ENCODE measurements at places on chromosomes 12 and 14.

GRCh38 chr12:5012337-5012736, 31.3 kb upstream of the KCNA5 start:
- no peak for DNase-seq

DNA sequence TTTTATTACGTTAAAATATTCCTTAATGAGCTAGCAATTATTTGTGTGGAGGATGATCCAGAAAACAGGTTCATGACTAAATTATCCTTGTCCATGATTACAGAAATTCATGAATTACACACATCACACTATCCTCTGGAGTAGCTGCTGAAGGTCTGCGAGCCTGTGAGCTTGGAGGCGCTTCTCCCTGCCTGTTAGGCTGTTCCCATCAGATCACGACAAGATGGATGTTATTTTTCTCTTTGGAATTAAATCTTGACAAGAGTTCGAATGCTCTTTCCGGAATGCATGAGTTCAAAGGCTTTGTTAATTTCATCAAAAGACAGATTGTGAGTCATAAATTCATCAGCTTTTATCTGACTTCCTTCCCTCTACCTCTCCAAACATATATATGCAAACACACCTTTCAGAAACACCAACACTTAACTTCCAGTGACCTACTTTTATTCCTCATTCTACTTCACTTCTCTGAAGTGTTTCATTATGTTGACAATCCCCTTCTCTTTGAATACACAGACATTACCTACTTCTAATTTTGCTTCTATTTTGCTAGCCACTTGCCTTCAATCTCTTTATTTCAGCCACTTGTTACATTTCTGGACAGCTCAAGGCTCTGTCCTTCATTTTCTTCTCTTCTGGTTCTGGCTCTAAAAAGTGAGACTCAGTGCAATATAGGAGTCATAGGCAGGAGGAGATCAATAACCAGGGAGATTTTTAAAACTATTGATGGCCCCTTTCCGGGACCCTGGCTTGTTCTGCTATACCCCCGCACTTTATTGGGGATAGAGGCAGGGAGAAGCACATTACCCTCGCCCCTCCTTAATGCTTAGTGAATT, 274.6 kb downstream of the BTG1 start:
- DNase-seq = no peak

GRCh38 chr14:50839691-50840090, 8.7 kb upstream of the NIN start:
- no peak for DNase-seq

- DNase-seq = no peak
Measured at GRCh38 chr12:64737539-64737938, 21.7 kb downstream of the GNS start.

DNA sequence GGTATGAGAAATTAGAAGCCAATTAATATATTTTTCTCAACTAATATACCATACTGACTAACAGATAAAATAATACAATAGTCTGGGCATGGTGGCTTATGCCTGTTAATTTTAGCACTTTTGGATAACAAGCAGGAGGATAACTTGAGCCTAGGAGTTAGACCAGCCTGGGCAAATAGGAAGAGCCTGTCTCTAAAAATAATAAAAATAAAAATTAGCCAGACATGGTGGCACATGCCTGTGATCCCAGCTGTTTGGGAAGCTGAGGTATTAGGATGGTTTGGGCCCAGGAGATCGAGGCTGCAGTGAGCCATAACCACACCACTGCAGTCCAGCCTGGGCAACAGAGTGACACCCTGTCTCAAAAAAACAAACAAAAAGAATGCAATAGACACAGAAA, 24.7 kb downstream of the KLHDC2 start:
- no peak for DNase-seq

GRCh38 chr14:71451501-71451900, 480.7 kb upstream of the RGS6 start:
- no peak for DNase-seq

GRCh38 chr14:26282578-26282977, 315.3 kb downstream of the NOVA1 start:
- no peak for DNase-seq

- no peak for DNase-seq
Measured at GRCh38 chr12:120376416-120376815, 7.5 kb upstream of the MSI1 start.

DNA sequence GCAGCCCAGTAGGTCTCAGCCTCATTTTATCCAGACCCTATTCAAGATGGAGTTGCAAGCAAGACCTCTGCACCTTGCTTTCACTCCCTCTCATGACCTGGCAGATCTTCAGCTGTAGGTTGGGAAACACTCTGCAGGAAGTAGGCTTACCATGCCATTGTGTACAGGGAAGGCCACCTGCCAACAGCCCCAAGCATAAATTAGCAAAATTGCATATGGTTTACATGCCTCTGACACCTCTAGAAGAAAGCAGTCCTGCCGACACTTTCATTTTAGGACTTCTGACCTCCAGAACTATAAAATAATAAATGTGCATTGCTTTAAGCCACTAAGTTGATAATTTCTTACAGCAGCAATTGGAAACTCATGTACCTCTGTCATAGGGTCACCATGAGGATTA, 96.9 kb downstream of the SLC15A4 start:
- no peak for DNase-seq

DNA sequence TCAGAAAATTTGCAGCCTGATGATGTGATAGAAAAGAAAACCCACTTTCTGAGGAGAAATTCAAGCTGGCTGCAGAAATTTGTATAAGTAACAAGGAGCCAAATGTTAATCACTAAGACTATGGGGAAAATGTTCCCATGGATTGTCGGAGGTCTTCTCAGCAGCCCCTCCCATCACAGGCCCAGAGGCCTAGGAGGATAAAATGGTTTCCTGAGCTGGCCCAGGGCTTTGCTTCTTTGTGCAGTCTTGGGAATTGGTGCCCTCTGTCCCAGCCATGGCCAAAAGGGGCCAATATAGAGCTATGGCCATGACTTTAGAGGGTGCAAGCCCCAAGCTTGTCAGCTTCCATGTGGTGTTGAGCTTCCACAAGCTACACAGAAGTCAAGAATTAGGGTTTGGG, 335.9 kb downstream of the ATP23 start:
- no peak for DNase-seq

GRCh38 chr12:2336409-2336829, 283.6 kb downstream of the CACNA1C start:
- DNase-seq = no peak

DNA sequence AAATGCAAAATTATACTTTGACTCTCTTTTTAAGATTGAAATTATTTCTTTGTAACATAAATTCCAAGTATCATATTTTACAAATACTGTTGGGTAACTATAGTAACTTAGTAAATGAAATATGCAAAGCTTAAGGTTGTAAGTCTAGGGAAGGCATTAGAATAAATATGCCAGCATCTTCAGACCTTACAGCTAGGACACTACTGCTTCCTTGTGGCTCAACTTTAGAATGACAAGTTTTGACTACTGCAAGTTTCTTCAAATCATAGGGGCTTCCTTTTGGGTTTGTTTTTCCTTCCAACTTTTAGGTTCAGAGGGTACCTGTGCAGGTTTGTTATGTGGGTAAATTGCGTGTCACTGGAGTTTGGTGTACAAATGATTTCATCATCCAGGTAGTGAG, 17.7 kb upstream of the ANP32D start:
- DNase-seq = no peak

- DNase-seq = peak; percentile 19
Measured at GRCh38 chr14:92513966-92514843, 624 bp downstream of the RIN3 start.

DNA sequence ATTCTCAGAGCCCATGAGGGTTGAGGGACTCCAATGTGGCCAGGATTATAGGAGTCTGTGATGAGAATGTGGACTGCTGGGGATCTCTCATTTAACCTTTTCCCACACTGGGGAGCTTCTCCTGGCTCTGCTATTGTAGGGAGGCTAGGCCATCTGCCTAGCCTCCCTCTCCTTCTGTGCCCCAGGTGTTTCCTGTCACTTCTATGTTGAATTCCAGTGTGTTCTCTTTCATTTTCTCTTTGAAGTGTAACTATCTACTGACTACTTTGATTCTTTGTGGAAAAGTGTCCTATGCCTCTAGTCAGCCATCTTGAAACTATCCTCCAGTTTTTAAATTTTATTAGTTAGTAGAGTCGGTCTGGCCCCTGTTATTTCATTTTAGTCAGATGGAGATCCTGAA, 53.4 kb upstream of the ABCD2 start:
- no peak for DNase-seq

- no peak for DNase-seq
Measured at GRCh38 chr14:104103446-104104075, 18.1 kb downstream of the ASPG start.

- no peak for DNase-seq
Measured at GRCh38 chr14:22305607-22306006, 283.4 kb downstream of the DAD1 start.

- no peak for DNase-seq
Measured at GRCh38 chr12:91588874-91589454, 406.3 kb upstream of the DCN start.

DNA sequence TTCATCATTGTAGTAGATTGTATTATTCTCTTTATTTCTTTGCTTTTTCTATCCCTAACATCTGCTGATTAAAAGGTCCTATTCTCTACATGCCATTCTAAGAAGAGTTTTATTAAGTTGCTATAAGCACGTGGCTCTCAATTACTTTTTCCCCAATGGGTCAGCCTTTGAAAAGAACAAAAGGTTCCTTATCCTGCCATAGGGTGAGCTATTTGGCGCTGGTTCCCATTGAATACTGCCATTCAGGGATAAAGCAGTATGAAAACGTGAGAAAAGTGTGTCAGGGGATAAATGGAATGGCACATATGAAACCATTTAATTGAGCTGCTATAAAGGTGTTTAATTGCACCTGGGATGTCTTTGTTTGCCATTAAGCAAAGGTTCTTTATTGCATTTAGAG, 80.9 kb downstream of the SYNE2 start:
- DNase-seq = no peak

DNA sequence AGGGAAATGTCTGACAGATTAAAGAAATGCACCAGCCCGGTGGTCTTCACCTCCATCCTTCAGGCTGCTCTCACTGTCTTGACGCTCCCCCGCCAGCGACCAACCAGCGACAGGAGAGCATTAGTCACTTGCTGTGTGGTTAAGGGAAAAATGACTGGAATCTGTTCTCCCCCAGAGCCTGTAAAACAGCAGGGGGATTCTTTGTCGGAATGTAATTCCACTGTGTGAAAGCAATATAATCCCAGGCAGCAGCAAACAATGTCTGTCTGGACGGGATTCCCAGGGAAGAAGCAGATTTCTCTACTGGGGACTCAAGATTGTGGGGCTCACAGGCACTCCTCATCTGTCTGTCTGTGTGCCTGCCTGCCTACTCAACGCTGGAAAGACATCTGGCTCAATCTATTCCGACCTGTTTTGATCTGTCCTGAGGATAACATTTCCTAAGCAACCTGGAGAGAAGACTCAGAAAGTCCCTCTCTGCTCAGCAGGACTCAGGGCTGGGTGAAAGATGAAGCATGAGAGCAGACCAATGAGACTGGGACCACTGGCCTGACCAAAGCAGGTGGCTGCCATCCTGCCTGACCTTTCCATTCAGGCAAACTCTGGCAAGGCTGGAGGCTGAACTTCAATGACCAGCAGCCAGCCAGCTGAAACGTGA, 54.6 kb downstream of the NUAK1 start:
- DNase-seq = no peak

GRCh38 chr14:55893705-55894104, 224.5 kb upstream of the PELI2 start:
- no peak for DNase-seq

DNA sequence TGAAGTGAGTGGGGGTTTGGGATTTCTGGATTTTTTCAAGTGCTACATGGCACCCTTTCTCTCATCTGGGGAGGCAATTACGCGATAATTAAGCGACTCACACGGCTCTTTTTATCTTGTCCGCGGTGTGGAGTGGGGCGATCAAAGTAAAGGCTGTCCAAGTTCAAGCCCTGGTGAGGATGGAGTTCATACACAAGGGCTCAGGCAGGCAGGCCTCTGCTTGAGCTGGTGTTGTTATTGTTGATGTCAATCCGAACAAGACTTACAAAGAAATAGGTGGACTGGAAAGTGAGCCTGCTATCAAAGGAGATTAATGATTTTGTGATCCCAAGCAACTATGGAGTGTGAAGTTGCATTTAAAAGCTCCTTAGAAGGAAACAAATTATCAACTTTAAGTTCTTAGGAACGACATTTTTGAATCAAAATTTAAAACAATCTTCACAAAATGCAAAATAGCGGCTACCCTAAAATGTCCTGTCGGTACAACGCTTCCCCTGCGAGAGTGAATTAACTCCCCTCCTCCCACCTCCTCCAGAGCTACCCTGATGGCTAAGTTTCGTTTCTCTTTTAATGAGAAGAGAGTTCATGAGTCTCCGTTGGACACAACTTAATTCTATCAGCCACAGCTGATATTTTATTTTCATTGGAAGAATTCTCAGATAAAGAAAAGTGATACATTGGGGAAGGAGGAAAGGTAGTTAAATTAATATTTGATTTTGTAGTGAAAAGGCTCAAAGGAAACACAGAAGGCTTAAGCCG, 5.9 kb downstream of the FOXA1 start:
- DNase-seq = no peak

DNA sequence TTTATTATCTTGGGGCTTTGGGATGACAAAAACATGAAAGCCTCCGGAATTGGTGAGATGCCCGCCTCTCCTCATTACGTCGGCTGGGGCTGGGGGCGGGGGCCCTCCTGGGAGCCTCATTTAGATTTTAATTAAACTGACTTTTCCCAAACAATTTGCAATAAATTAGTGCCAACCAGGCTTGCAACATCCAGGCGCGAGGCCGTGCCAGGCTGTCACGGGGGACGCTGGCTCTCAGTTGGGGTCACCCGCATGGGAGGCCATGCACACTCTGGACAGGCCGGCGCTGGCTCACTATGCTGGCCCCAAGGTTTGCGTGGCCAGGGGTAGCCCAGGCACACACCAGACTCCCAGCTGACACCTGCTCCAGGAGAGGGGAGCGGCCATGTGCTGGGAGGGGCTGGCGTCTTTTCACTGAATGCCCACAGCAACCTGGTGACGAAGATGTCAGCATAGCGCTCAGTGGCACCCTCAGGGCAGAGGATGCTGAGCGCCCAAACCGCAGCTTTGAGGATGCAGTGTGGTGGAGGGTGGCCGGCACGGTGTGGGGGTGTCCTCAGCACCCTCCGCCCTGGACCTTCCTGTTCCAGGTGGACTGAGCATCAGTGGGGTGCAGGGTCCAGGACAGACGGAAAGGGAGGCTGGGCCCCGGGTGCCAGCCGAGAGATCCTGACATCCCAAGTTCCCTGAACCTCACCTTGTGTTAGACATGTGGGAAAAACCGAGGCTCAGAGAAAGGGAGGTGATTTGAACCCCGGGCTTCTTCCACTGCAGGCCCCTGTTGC, 190.8 kb upstream of the C14orf180 start:
- DNase-seq = no peak

DNA sequence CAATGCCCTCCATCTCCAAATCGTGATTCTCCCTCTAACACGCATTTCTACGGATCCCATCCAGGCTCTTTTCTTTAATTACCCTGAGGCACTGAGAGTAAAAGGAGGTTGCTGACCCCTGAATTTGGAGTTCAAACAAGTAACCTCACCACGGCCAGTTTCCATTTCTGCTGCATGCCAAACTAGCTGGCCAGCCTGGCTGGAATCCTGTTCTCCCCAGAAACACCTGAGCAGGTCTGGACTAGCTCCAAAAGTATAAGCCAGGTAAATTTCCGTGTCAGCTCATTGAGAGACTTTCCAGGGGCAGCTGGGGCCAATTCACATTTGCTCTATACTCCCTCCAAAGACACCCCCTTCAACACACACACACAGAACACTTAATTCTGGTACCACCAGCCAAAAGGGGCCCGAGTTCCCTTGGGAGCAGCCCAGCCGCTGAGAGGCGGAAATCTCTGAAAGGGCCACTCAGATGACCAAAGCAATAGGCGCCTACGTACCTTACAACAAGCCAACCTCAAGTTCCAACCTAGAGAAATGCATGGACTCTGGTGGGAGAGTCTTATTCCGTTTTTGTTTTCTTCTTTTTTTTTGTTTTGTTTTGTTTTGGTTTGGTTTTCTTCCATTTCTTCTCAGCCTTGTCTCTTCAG, 131.4 kb downstream of the NDUFA12 start:
- no peak for DNase-seq
